Activated T-helper 2 cell treated with anti-CD3 and anti-CD28 coated beads, Interferon-gamma antibody, Interleukin-2, Interleukin-4, amounts not matched to agents 10 μg/mL and 5 μg/mL and 100 μg/mL, durations not matched to agents 14 hours and 24 hours and 36 hours (primary cell): ENCODE measurements at places on chromosomes 13 and 19. TPM values are rescaled to one million over a fixed set of nuclear protein-coding genes. Genes with fewer than 3 reads are reported as not detected.

GRCh38 chr19:46748325-46749109 is 2.3 kb upstream of the STRN4 start:
- H3K36me3 ChIP-seq: peaks cover 25% of the 10 kb centered on the region
- H3K4me1 ChIP-seq: peaks cover 27% of the 10 kb centered on the region
- peak; percentile 62 for DNase-seq
- no peaks in the 10 kb centered on the region for H3K27me3 ChIP-seq

The ZNF837 gene
- 1.1 and 1.5 TPM in 2 replicates for total RNA-seq

- DNase-seq: no peak
- no peak overlapping the region for H3K4me3 ChIP-seq
- H3K27ac ChIP-seq: no peak overlapping the region
Measured at GRCh38 chr13:65585346-65585745, 1644.8 kb downstream of the PCDH9 start.

The SLC8A2 gene
- not detected in 2 replicates for total RNA-seq

DNA sequence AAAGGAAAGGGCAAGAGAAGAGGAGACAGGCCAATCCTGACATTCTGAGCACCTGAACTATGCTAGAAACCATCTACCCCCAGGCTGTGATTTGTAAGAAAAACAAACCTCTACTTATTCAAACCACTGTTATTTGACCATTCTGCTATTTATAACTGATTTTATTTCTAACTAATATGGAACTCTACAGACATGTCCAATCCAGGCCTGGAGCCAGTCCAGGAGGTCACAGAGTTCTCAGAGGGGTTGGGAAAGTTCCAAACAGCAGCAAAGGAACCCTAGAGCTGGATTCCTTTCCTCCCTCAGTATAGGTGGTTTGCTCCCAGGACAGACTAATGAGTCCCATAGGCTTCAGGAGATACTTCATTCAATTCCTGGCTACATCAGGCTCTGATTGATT is 24.2 kb downstream of the SIAH3 start:
- H3K27me3 ChIP-seq: no peaks in the 10 kb centered on the region
- H3K36me3 ChIP-seq: no peaks in the 10 kb centered on the region
- DNase-seq: no peak
- no peaks in the 10 kb centered on the region for H3K4me1 ChIP-seq
- H3K27ac ChIP-seq: no peak overlapping the region
- H3K4me3 ChIP-seq: no peak overlapping the region

The PSG2 gene
- total RNA-seq: not detected in 2 replicates

GRCh38 chr19:18300930-18301717 is 19.7 kb upstream of the JUND start:
- H3K4me3 ChIP-seq: no peak overlapping the region
- no peaks in the 10 kb centered on the region for H3K27me3 ChIP-seq
- H3K36me3 ChIP-seq: peaks cover 58% of the 10 kb centered on the region

GRCh38 chr13:40626977-40627376 is 39.5 kb downstream of the FOXO1 start:
- DNase-seq: no peak
- peaks cover 57% of the 10 kb centered on the region for H3K4me1 ChIP-seq
- H3K27me3 ChIP-seq: no peaks in the 10 kb centered on the region
- peaks cover 42% of the 10 kb centered on the region for H3K36me3 ChIP-seq
- no peak overlapping the region for H3K27ac ChIP-seq
- H3K4me3 ChIP-seq: no peak overlapping the region

GRCh38 chr19:51339313-51339686 is 2.6 kb downstream of the VSIG10L start:
- H3K27me3 ChIP-seq: peaks cover 2% of the 10 kb centered on the region
- peaks cover 9% of the 10 kb centered on the region for H3K36me3 ChIP-seq
- peak overlapping the region; percentile 89 for H3K27ac ChIP-seq
- H3K4me3 ChIP-seq: peak overlapping the region; percentile 95
- DNase-seq: no peak

The ENOX1 gene
- 0.18 TPM in 1 of 2 replicates, not detected in the other for total RNA-seq

The PNPLA6 gene
- total RNA-seq: 145 and 147 TPM in 2 replicates

The ACP7 gene
- not detected in 2 replicates for total RNA-seq

DNA sequence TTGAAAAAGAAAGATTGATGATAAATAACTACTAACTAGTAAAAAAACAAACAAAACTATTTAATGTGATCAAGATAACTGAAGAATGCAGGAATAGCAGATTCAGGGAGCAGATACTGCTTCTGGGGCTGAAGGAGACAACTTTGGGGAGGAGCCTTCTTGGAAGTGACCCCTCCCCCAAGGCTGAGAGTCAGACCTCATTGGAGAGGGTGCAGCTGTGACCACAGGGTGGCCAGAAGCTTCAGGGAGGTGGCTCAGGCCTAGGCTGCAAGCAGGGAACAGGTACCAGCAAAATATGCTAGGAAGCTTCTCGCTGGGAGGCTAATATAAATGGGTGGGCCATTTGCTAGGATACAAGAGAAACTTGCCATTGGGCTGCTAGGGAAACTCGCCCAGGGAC is 149.9 kb downstream of the MYO16 start:
- no peaks in the 10 kb centered on the region for H3K4me1 ChIP-seq
- no peaks in the 10 kb centered on the region for H3K27me3 ChIP-seq
- no peaks in the 10 kb centered on the region for H3K36me3 ChIP-seq
- H3K4me3 ChIP-seq: no peak overlapping the region

The ZNF667 gene
- 0.09 TPM in 2 replicates for total RNA-seq

- peaks cover 4% of the 10 kb centered on the region for H3K4me1 ChIP-seq
- no peaks in the 10 kb centered on the region for H3K27me3 ChIP-seq
- no peak overlapping the region for H3K4me3 ChIP-seq
- no peak overlapping the region for H3K27ac ChIP-seq
- no peak for DNase-seq
- H3K36me3 ChIP-seq: peaks cover 34% of the 10 kb centered on the region
Measured at GRCh38 chr13:49262634-49263033, 14.9 kb downstream of the CDADC1 start.

GRCh38 chr19:34639491-34640085 is 37.4 kb downstream of the SCGB2B2 start:
- H3K36me3 ChIP-seq: no peaks in the 10 kb centered on the region
- H3K27ac ChIP-seq: no peak overlapping the region
- no peaks in the 10 kb centered on the region for H3K27me3 ChIP-seq

DNA sequence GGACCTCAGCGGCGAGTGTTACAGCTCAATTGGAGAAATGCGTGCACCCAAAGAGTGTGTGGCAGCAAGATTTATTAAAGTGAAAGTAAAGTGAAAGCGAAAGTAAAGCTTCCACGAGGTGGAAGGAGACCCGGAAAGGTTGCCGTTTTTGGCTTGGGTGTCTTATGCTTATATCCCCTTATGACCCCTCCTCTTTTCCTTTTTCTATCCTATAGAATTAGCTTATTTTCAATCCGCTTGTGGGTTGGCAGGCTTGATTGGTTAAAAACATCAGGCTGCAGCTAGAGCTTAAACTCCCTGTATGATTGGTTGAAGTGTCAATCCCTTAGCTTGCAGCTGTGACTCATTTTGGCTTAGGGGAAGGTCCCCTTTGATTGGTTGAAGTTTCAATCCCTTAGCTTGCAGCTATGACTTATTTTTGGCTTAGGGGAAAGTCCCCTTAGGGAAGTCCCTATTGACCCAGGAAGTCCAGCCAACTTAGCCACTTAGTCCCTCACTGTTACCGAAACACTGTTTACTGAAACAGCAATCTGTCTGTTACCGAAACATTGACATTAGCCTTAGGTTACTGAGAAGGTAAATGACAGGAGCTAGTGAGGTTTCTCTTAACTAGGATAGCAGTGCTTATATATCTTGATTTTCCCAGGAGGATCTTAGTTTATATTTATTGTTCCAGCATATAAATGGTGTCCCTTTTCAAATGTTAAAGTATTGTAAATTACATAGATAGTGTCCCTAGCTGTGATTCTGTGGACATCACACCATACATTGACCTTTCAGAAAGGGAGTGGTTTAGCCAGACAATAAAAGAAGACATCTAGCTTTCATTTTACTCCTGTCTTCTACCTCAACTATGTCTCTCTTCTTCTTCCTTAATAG is 575.8 kb downstream of the DACH1 start:
- H3K27me3 ChIP-seq: peaks cover 9% of the 10 kb centered on the region
- H3K27ac ChIP-seq: peak overlapping the region; percentile 75
- H3K36me3 ChIP-seq: peaks cover 4% of the 10 kb centered on the region
- H3K4me3 ChIP-seq: peak overlapping the region; percentile 74

GRCh38 chr19:4350726-4351125 is 7.4 kb downstream of the MPND start:
- H3K27me3 ChIP-seq: no peaks in the 10 kb centered on the region
- no peak overlapping the region for H3K27ac ChIP-seq
- no peak for DNase-seq
- no peaks in the 10 kb centered on the region for H3K4me1 ChIP-seq
- peaks cover 27% of the 10 kb centered on the region for H3K36me3 ChIP-seq

- H3K27ac ChIP-seq: no peak overlapping the region
- no peak overlapping the region for H3K4me3 ChIP-seq
- no peak for DNase-seq
- H3K27me3 ChIP-seq: no peaks in the 10 kb centered on the region
- H3K4me1 ChIP-seq: no peaks in the 10 kb centered on the region
- no peaks in the 10 kb centered on the region for H3K36me3 ChIP-seq
Measured at GRCh38 chr13:112141643-112142400, 74.9 kb downstream of the SOX1 start.

The NLRP9 gene
- not detected in 2 replicates for total RNA-seq

GRCh38 chr13:24270639-24271141 is 38.7 kb upstream of the C1QTNF9 start:
- H3K27me3 ChIP-seq: no peaks in the 10 kb centered on the region
- H3K36me3 ChIP-seq: peaks cover 33% of the 10 kb centered on the region
- DNase-seq: peak; percentile 61
- H3K4me1 ChIP-seq: peaks cover 81% of the 10 kb centered on the region
- peak overlapping the region; percentile 95 for H3K27ac ChIP-seq

- H3K27me3 ChIP-seq: no peaks in the 10 kb centered on the region
Measured at GRCh38 chr13:111245576-111246384, 74.7 kb upstream of the TEX29 start.

The ZNF135 gene
- total RNA-seq: not detected in 2 replicates

- peaks cover 45% of the 10 kb centered on the region for H3K36me3 ChIP-seq
- no peak for DNase-seq
- H3K4me1 ChIP-seq: no peaks in the 10 kb centered on the region
- no peak overlapping the region for H3K4me3 ChIP-seq
- H3K27me3 ChIP-seq: no peaks in the 10 kb centered on the region
- H3K27ac ChIP-seq: no peak overlapping the region
Measured at GRCh38 chr19:47370045-47370611, 21.0 kb downstream of the DHX34 start.

The HSD17B14 gene
- total RNA-seq: 0.57 and 0.89 TPM in 2 replicates

DNA sequence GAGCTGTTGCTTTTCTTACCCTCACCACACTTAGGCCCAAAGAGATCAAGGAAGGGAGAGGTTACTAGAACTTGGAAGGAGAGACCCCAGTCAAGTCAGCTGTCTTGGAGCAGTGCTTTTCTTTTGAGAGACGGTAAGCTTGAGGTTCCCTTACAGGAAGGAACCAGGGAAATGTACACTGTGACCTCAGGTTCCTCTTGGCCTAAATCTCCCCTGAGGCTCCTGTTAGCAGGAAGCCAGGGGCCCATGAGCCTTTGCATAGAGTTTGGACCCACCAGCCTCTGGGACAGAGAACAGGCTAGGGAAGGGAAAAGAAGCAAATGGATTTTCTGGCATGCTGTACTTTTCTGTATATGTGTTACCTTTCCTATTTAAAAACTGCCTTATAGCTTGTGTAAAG is 5.9 kb upstream of the GPR18 start:
- peaks cover 57% of the 10 kb centered on the region for H3K4me1 ChIP-seq
- DNase-seq: no peak
- no peak overlapping the region for H3K27ac ChIP-seq
- peaks cover 53% of the 10 kb centered on the region for H3K36me3 ChIP-seq
- no peak overlapping the region for H3K4me3 ChIP-seq

The NBEA gene
- 0.14 and 0.23 TPM in 2 replicates for total RNA-seq

DNA sequence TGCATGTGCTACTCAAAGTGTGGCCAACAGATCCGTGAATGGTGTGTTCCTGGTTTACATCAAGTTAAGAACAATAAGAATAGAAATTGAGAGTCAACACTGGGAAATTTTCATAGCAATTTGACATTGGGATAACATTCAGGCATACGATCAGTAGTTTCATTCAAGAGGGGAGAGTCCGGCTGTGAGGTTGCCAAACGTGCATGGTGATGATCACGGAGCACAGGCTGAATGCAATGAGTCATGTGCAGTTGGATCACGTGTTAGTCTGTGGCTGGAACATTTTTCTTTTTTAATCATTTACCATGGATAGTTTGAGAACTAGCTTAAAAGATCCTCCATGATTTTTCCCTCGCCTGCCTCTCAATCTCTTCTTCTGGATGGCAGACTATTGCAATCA is 2.5 kb upstream of the DCT start:
- no peak overlapping the region for H3K27ac ChIP-seq
- DNase-seq: no peak
- no peaks in the 10 kb centered on the region for H3K36me3 ChIP-seq
- H3K27me3 ChIP-seq: no peaks in the 10 kb centered on the region
- peaks cover 1% of the 10 kb centered on the region for H3K4me1 ChIP-seq

- DNase-seq: no peak
- H3K4me1 ChIP-seq: no peaks in the 10 kb centered on the region
- H3K27me3 ChIP-seq: no peaks in the 10 kb centered on the region
- H3K4me3 ChIP-seq: no peak overlapping the region
Measured at GRCh38 chr13:69050696-69051095, 1056.9 kb upstream of the ATXN8OS start.

The CD22 gene
- total RNA-seq: 4.0 and 5.5 TPM in 2 replicates

- H3K4me3 ChIP-seq: peak overlapping the region; percentile 73
- H3K36me3 ChIP-seq: peaks cover 33% of the 10 kb centered on the region
- H3K27me3 ChIP-seq: no peaks in the 10 kb centered on the region
- H3K4me1 ChIP-seq: peaks cover 26% of the 10 kb centered on the region
- H3K27ac ChIP-seq: peak overlapping the region; percentile 91
- DNase-seq: no peak
Measured at GRCh38 chr19:12794196-12794941, 3.1 kb downstream of the JUNB start.

The EDNRB gene
- not detected in 2 replicates for total RNA-seq

- H3K36me3 ChIP-seq: no peaks in the 10 kb centered on the region
- peaks cover 31% of the 10 kb centered on the region for H3K4me1 ChIP-seq
- peaks cover under 1% of the 10 kb centered on the region for H3K27me3 ChIP-seq
- no peak for DNase-seq
- H3K4me3 ChIP-seq: no peak overlapping the region
Measured at GRCh38 chr19:45918721-45919120, 4.1 kb upstream of the NANOS2 start.

The CYP4F8 gene
- not detected in 2 replicates for total RNA-seq

GRCh38 chr19:37220383-37220782 is 2.4 kb downstream of the ZNF383 start:
- H3K4me1 ChIP-seq: peaks cover 11% of the 10 kb centered on the region
- H3K4me3 ChIP-seq: peak overlapping the region; percentile 61
- peaks cover 63% of the 10 kb centered on the region for H3K36me3 ChIP-seq

GRCh38 chr19:34428549-34429285 is 536 bp downstream of the UBA2 start:
- H3K36me3 ChIP-seq: peaks cover 61% of the 10 kb centered on the region
- peak overlapping the region; percentile 93 for H3K27ac ChIP-seq
- peaks cover 23% of the 10 kb centered on the region for H3K4me1 ChIP-seq
